ENCODE measurements at places on chromosomes 12 and 14.

GRCh38 chr14:91873471-91874415, 6.4 kb upstream of the TC2N start:
- peak; percentile 14 for DNase-seq
- no peaks in the 10 kb centered on the region for H3K27me3 ChIP-seq
- H3K4me3 ChIP-seq: no peak overlapping the region
- no peak overlapping the region for H3K27ac ChIP-seq
- peaks cover 13% of the 10 kb centered on the region for H3K36me3 ChIP-seq

DNA sequence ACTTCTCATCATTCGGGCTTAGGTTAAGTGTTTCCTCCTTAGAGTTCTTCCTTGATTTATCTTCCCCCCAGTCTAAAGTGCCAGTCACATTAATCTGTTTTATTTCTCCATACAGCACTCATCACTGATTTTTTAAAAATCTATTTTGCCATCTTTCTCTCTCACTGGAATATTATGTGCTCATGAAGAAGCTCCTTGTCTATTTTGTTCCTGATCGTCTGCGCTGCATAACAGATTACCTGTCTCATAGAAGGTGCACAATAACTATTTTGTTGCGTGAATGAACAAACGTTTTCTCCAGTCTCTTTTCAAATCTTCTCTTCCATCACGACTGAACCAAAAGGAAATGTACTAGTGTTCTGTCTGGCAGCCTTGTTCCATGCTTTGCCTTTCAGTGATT, 2.7 kb downstream of the ERP29 start:
- no peak overlapping the region for H3K27ac ChIP-seq
- no peak overlapping the region for H3K4me3 ChIP-seq
- H3K36me3 ChIP-seq: no peaks in the 10 kb centered on the region
- DNase-seq: no peak
- H3K27me3 ChIP-seq: no peaks in the 10 kb centered on the region

GRCh38 chr14:29264865-29265264, 498.3 kb downstream of the FOXG1 start:
- no peak overlapping the region for H3K27ac ChIP-seq
- H3K4me3 ChIP-seq: no peak overlapping the region
- H3K36me3 ChIP-seq: no peaks in the 10 kb centered on the region
- H3K4me1 ChIP-seq: no peaks in the 10 kb centered on the region
- no peaks in the 10 kb centered on the region for H3K27me3 ChIP-seq

DNA sequence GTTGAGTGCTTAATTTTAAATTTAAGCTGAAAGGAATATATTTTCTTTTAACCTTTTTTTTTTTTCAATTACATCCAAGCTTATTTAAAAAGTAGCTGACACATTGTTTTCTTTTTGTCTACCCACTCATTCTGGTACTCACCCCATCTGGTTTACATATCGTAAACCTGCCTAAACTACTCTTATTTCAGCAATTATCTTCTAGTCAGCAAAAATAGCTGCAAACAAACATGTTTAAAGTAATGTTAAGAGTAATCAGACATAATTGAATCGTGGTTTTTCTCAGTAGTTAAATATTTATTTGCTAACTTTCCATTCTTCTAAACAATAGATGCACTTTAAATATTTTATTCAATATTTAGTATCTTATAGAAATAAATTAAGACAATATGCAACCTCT, 492.7 kb upstream of the MGAT4C start:
- H3K27ac ChIP-seq: no peak overlapping the region
- H3K27me3 ChIP-seq: no peaks in the 10 kb centered on the region
- no peaks in the 10 kb centered on the region for H3K4me1 ChIP-seq
- H3K4me3 ChIP-seq: no peak overlapping the region

GRCh38 chr12:106855221-106855758, 80.8 kb downstream of the RIC8B start:
- H3K4me3 ChIP-seq: no peak overlapping the region
- H3K36me3 ChIP-seq: peaks cover 33% of the 10 kb centered on the region
- no peak overlapping the region for H3K27ac ChIP-seq
- no peaks in the 10 kb centered on the region for H3K4me1 ChIP-seq
- DNase-seq: no peak

Data from esophagus squamous epithelium (tissue), 5 donors.